ENCODE measurements at places on chromosomes 1 and 21.

DNA sequence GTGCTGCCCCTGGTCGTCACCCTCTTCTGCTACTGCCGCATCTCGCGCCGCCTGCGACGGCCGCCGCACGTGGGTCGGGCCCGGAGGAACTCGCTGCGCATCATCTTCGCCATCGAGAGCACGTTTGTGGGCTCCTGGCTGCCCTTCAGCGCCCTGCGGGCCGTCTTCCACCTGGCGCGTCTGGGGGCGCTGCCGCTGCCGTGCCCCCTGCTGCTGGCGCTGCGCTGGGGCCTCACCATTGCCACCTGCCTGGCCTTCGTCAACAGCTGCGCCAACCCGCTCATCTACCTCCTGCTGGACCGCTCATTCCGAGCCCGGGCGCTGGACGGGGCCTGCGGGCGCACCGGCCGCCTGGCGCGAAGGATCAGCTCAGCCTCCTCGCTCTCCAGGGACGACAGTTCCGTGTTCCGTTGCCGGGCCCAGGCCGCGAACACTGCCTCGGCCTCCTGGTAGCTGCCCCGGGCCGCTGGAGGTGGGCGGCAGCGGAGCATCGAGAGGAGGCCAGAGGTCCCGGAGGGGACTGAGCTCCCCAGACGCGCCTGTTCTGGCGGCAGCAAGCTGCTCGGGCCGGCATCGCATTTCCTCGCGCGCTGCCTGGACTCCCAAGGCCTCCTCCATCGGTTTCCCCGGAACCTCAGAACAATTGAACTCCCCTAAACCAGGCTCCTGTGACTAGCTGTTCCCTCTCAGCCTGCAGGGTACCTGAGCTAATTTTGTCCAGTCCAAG lies 1.1 kb downstream of the GPR25 start:
- no peak for DNase-seq
- peaks cover 28% of the 10 kb centered on the region for H3K4me1 ChIP-seq
- H3K4me3 ChIP-seq = peak overlapping the region; percentile 23
- no peak overlapping the region for H3K27ac ChIP-seq

- H3K4me1 ChIP-seq = no peaks in the 10 kb centered on the region
- H3K27me3 ChIP-seq = peaks cover 10% of the 10 kb centered on the region
- H3K4me3 ChIP-seq = no peak overlapping the region
- no peak for DNase-seq
Measured at GRCh38 chr1:26058052-26058595, 9.3 kb downstream of the TRIM63 start.

DNA sequence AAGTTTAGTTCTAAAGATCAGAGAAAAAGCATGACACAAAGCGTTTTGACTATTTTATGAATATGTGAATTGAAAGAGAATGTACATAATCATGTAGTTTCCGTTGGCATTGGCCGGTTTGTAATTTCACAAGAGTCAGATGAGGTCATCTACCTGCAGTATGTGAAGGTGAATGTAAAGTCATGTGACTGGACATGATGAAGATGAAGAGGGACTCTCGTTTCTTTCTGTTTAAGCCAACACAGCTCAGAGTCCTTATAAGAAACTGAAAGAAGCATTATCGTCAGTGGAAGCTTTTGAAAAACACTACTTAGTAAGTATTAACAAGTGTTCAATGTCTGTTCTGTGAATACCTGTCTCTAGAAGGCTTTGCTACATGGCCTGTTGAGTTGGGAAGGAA lies 30.9 kb upstream of the PWP2 start:
- DNase-seq = no peak
- H3K27ac ChIP-seq = peak overlapping the region; percentile 79
- peaks cover 29% of the 10 kb centered on the region for H3K4me1 ChIP-seq
- peaks cover 40% of the 10 kb centered on the region for H3K36me3 ChIP-seq
- no peaks in the 10 kb centered on the region for H3K27me3 ChIP-seq
- H3K4me3 ChIP-seq = no peak overlapping the region

DNA sequence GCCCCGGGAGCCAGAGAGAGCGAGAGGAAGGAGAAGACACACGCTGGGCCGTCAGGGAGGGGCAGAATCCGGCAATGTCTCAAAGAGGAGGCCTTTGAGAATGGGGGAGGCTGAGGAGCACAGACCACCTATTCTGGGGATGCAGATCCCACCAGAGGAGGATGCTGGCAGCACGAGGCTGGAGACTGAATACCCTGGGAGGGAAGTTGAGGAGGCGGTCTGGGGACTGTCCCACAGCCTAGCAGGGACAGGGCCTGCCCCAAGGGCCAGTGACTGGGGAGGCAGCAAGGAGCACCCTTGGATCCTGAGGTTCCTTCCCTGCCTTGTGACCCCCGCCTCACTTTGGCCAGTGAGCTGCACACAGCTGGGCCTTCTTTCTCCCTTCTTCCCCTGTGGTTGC lies 49.2 kb downstream of the SLC37A1 start:
- H3K36me3 ChIP-seq = peaks cover 16% of the 10 kb centered on the region
- no peak overlapping the region for H3K4me3 ChIP-seq
- no peak overlapping the region for H3K27ac ChIP-seq
- H3K4me1 ChIP-seq = no peaks in the 10 kb centered on the region
- no peaks in the 10 kb centered on the region for H3K27me3 ChIP-seq

DNA sequence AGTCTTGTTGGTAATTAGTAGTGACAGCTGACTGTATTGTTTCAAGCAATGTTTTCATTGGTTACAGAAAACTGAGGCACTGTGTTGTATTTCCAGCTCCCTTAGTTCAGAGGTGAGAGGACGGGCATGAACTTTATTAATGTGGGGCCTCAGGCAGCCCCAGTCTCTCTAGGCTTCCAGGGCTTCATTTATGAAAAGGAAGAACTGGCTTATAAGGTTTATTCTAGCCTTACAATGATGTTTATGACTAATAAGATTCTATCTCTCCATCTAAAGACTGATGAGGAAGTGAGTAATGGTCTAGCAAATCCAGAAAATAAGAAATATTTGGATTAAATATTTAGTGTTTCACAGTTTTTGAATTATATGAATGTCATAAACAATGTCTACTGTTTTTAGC lies 41.5 kb downstream of the CBS start:
- no peak for DNase-seq
- peaks cover 7% of the 10 kb centered on the region for H3K36me3 ChIP-seq
- no peak overlapping the region for H3K4me3 ChIP-seq
- H3K4me1 ChIP-seq = no peaks in the 10 kb centered on the region

- no peak overlapping the region for H3K4me3 ChIP-seq
- peaks cover 3% of the 10 kb centered on the region for H3K27me3 ChIP-seq
- H3K4me1 ChIP-seq = peaks cover 15% of the 10 kb centered on the region
- H3K27ac ChIP-seq = no peak overlapping the region
- no peaks in the 10 kb centered on the region for H3K36me3 ChIP-seq
Measured at GRCh38 chr1:21939650-21940374, 2.7 kb upstream of the HSPG2 start.

- no peak overlapping the region for H3K4me3 ChIP-seq
- no peak overlapping the region for H3K27ac ChIP-seq
- no peaks in the 10 kb centered on the region for H3K27me3 ChIP-seq
- H3K4me1 ChIP-seq = no peaks in the 10 kb centered on the region
- H3K36me3 ChIP-seq = peaks cover 13% of the 10 kb centered on the region
- DNase-seq = no peak
Measured at GRCh38 chr21:42839271-42840231, 39.8 kb downstream of the WDR4 start.

DNA sequence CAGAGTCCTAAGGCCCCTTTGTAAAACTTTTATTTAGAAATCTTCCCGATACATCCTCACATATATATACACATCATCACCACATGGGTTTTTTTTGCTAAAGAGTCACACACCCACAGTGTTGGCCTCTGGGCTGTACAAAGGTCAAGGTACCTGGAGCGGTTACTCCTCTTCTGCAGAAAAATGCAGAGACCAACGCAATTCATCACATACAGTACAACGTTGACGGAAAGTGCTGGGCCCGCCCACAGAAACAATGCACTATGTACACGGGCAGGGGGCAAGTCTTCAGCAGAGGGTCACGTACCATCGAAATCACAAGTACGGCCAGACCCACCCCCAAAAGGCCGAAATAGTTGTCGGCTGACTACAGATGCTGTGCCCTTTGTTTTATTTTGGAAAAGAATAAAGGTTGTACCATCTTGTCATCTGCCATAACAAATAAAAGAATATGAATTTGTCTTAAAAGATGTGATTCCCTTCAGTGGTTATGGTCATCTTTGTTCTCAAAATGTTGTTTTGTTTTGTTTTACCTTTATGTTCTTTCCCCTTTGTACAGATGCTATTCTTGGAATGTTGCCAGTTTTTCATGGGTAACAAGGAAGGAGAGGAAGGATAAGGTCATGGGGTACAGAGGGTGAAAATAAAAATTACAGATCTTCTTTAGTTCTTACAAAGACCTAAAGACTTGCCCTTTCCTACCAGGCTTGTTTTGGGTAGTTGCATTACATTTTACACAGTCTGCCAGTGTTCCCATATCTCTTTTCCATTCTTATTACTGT lies 15.6 kb downstream of the TAL1 start:
- no peak overlapping the region for H3K4me3 ChIP-seq
- no peaks in the 10 kb centered on the region for H3K4me1 ChIP-seq
- H3K36me3 ChIP-seq = no peaks in the 10 kb centered on the region
- DNase-seq = no peak

DNA sequence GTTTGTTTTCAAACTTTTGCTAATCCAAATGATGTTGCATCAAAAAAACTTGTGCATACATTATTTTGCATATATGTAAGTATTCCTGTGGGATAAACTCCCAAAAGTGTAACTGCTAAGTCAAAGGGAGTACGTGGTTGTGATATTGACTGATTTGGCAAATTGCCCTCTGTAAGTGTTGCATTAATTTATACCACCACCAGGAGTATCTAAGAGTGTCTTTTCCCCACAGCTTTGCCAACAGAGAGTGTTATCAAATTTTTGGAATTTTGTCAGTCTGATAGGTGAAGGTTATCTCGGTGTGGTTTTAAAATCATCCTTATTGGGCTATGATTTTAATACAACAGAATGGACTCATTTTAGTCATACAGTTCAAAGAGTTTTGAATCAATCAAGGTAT lies 30.1 kb upstream of the PARP1 start:
- no peak overlapping the region for H3K27ac ChIP-seq
- DNase-seq = no peak
- no peak overlapping the region for H3K4me3 ChIP-seq
- no peaks in the 10 kb centered on the region for H3K36me3 ChIP-seq
- H3K27me3 ChIP-seq = no peaks in the 10 kb centered on the region

GRCh38 chr1:205375835-205376545 lies 19.3 kb upstream of the KLHDC8A start:
- H3K27ac ChIP-seq = no peak overlapping the region
- DNase-seq = no peak
- peaks cover 11% of the 10 kb centered on the region for H3K4me1 ChIP-seq
- peaks cover 4% of the 10 kb centered on the region for H3K27me3 ChIP-seq
- H3K36me3 ChIP-seq = no peaks in the 10 kb centered on the region

DNA sequence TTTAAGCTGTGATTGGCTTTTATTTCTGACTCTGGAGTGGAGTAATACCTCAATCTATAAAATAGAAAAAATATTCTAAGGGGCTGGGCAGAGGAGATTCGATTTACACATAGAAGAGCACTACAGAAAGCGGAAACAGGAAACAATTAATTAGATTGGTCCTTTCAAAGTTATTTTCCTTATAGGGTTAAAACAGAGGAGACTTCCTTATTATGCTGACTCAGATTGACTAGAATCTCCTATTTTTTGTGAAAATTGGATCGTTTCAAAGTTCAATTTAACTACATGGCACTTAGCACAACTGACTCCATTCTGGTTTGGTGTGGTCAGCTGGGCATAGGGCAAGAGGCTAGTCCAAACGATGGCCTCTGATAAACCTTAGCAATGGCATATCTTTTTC lies 48.3 kb upstream of the NCAM2 start:
- DNase-seq = no peak
- H3K4me3 ChIP-seq = no peak overlapping the region
- no peaks in the 10 kb centered on the region for H3K27me3 ChIP-seq

- no peaks in the 10 kb centered on the region for H3K4me1 ChIP-seq
- no peak overlapping the region for H3K4me3 ChIP-seq
- H3K27ac ChIP-seq = no peak overlapping the region
Measured at GRCh38 chr1:38598118-38598517, 261.5 kb downstream of the RRAGC start.

DNA sequence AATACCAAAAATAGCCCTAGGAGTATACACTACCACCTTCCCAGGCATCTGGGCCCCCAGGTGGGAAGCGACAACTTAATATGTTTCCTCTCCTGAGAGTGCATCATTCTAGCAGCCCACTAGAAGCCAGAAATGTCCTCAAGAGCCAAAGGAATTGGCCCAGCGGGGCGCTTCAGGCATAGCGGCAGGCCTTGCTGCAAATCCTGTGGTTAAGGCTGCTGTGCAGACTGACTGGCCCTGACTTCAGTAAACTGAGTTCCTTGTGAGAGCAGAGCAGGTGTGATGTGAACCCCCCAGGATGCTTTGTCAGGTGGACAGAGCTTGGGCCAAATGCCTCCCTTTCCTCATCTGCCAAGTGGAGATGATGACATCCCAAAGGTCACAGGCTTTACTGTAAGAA lies 29.7 kb upstream of the LDLRAP1 start:
- no peaks in the 10 kb centered on the region for H3K36me3 ChIP-seq
- H3K4me3 ChIP-seq = no peak overlapping the region
- no peak overlapping the region for H3K27ac ChIP-seq
- no peaks in the 10 kb centered on the region for H3K4me1 ChIP-seq

- no peak overlapping the region for H3K27ac ChIP-seq
- H3K27me3 ChIP-seq = peaks cover 10% of the 10 kb centered on the region
- H3K4me1 ChIP-seq = no peaks in the 10 kb centered on the region
- DNase-seq = no peak
- H3K4me3 ChIP-seq = no peak overlapping the region
Measured at GRCh38 chr1:233569636-233570035, 44.3 kb upstream of the KCNK1 start.

DNA sequence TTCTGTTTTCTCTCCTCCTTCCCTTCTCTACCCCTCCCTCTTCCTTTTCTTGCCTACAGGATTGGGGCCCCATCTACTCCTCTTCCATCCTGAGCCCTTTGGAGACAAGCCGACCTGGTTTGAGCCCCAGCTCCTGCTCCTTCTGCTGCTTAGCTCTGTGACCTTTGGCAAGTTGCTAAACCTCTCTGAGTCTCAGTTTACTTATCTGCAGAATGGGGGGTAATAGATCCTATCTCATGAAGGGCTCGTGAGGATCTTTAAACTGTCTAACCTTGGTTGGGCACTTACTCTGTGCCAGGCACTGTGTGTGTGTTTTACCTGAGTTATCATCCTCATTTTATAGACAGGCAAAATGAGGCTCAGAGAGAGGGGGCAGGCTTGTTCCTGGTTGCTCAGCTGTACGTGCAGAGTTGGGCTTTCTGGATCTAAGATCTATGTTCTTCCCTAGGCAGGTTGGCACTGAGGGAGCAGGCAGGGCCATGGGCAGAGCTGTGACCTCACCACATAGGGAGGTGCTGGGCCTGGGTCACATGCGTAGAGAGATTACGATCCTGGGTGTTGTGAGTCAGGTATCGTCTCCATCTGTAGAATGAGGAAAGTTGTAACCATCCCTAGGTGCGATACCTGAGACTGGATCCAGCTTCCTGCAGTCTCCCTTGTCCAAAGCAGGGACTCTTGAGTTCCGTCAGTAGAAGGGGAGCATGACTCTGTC lies 58.5 kb downstream of the FOXO6 start:
- H3K4me3 ChIP-seq = no peak overlapping the region
- no peak overlapping the region for H3K27ac ChIP-seq
- DNase-seq = no peak
- no peaks in the 10 kb centered on the region for H3K36me3 ChIP-seq
- H3K4me1 ChIP-seq = no peaks in the 10 kb centered on the region

GRCh38 chr1:78274814-78275213 lies 216.0 kb upstream of the PTGFR start:
- H3K27me3 ChIP-seq = peaks cover 9% of the 10 kb centered on the region
- H3K27ac ChIP-seq = no peak overlapping the region
- H3K4me3 ChIP-seq = no peak overlapping the region
- DNase-seq = no peak
- no peaks in the 10 kb centered on the region for H3K4me1 ChIP-seq

Data from activated naive CD4-positive, alpha-beta T cell treated with anti-CD3 and anti-CD28 coated beads for 36 hours (primary cell).